CD4-positive, CD25-positive, alpha-beta regulatory T cell (primary cell): ENCODE measurements at places on chromosomes 16 and 17.
A peak's percentile ranks its signal among the peaks of the same experiment; 100 is the strongest.

- DNase-seq: no peak
These were observed 5.7 kb upstream of the ZP2 start for GRCh38 chr16:21217121-21217520.

DNA sequence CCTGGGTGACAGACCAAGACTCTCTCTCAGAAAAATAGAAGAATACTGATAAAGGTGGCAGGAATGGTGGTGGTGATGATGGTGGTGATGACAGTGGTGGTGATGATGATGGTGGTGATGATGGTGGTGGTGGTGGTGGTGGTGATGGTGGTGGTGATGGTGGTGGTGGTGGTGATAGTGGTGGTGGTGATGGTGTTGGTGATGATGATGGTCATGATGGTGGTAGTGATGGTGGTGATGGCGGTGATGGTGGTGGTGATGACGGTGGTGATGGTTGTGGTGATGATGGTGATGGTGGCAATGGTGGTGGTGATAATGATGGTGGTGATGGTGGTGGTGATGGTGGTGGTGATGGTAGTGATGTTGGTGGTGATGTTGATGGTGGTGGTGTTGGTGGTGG lies 18.0 kb upstream of the CIITA start:
- no peak for DNase-seq

- DNase-seq: no peak
These were observed 883.6 kb downstream of the KCNJ2 start for GRCh38 chr17:71052971-71053370.

- DNase-seq: no peak
These were observed 1.6 kb upstream of the DOC2B start for GRCh38 chr17:183021-183420.

DNA sequence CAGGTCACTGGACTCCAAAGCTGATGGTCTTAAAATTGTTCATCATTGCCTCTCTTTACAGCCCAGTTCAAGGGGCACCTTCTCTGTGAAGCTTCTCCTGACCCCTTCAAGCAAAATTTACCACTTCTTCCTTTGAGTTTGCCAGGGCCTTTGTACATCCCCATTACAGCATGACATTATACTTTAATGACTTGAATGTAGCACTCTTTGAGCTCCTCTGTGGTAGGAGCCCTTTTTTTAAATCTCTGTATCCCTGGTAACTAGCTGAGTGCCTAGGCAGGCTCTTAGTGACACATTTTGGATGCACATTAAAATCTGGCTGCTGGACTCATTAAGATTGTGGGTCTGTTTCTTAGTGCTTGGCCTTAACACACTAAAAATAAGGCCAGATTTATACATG lies 412.1 kb downstream of the CA10 start:
- DNase-seq: no peak

- no peak for DNase-seq
These were observed 8.5 kb downstream of the BFAR start for GRCh38 chr16:14641206-14641605.

DNA sequence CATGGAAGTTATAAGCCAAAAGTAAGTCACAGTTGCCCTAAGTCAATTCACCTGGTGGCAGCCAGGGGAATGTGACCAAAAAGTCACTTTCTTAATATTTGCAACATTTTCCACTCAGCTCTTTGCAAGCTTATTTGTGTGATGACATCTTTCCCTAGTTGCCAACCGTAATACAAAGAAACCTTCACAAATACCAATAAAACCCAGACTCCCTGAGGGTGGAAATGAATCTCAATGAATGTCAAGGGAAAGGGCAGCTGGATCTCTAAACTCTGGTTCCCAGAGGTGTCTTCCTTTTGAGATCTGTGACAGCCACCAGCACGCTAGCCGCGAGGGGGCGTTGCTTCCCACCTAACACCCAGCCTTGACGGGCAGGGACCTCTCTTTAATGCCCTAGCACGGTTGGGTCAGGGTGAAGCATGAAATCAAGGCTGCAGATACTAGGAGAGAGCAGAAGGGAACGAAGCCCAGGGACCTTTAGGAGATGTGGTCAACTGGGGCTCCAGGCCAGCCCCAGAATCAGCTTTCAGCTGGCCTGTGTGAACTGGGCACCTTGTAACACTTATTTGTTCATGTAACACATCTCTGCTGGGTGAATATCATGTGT lies 82.2 kb downstream of the CMC2 start:
- peak; percentile 18 for DNase-seq
